ENCODE measurements at places on chromosomes 16 and 17.

DNA sequence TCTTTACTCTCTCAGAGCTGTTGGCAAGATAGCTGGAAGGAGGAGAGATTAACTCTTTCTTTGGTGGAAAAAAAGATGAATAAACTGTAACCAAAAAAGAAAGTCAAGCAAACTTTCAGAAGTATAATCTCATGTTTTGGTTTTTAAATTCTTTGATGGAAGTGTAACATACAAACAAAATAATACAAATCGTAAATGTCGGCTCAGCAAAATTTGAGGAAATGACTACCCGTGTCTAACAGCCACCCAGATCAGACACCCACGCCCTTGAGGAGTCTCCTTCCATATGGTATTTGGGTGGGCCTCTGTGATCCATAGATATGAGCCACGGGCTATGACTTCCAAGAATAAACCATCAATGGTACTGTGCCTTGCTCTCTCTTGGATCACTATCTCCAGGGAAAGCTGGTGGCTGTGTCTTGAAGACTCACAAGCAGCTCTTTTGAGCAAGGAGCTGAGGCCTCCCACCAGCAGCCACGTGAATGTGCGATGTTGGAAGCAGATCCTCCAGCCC lies 9.6 kb upstream of the CD300C start:
- DNase-seq, result no peak

DNA sequence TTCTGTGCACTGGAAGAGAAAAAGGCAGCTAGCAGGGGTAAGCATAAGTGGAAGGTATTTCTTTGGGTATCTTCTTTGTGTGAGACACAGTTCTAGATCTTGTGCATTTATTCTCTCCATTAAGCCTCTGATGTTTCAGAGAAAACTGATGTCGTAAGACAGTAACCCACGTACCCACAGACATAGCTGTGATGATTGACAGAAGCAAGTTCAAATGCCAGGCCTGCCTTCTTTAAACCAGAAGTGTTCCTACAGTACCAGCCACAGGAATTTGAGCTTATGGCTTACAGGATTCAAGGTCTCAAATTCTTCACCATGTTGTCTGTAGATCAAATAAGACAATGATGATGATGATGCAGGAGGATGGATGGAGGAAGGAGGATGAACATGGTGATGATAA lies 161.4 kb upstream of the KCNJ16 start:
- peak; percentile 21 for DNase-seq

DNA sequence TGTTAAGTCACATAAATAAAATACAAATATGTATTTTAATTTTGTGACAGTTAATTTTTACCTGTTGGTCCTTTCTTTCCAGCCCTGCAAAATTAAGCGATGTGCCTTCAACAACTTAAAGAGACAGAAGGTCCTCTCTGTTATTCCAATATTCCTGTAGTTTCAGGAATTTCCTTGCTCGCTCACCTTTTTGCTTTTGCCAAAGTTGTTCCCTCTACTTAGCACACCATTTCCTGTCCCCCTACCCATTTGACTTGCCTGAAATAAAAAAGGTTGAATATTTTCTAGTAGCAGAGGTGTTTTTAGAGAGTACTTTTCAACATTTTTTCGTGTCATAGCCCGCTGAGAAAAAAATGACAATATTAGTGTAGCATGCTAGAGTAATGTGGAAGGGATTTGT lies 556 bp upstream of the MYH2 start:
- DNase-seq, result no peak

DNA sequence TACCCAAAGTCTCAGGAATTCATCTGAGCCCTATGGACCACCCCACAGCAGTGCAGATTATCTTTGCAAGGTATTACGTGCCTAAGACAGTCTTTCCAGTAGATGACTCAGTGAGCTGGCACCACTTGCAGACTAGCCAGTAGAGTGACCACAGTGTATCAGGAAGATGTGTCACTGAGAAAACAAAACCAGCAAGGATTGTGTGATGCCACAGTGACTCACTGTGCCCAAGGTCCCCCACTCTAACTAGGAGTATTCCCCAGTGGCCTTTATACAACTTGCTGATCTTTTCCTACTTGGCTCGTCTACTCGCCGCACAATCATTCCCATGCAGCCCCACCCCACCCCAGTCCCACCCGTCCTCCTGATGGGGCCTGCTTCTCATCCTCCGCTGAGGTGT lies 26.8 kb upstream of the PRKCA start:
- peak; percentile 89 for DNase-seq

GRCh38 chr16:87117936-87118335 lies 199.3 kb downstream of the C16orf95 start:
- no peak for DNase-seq

GRCh38 chr16:74726716-74727115 lies 26.1 kb upstream of the MLKL start:
- no peak for DNase-seq

DNA sequence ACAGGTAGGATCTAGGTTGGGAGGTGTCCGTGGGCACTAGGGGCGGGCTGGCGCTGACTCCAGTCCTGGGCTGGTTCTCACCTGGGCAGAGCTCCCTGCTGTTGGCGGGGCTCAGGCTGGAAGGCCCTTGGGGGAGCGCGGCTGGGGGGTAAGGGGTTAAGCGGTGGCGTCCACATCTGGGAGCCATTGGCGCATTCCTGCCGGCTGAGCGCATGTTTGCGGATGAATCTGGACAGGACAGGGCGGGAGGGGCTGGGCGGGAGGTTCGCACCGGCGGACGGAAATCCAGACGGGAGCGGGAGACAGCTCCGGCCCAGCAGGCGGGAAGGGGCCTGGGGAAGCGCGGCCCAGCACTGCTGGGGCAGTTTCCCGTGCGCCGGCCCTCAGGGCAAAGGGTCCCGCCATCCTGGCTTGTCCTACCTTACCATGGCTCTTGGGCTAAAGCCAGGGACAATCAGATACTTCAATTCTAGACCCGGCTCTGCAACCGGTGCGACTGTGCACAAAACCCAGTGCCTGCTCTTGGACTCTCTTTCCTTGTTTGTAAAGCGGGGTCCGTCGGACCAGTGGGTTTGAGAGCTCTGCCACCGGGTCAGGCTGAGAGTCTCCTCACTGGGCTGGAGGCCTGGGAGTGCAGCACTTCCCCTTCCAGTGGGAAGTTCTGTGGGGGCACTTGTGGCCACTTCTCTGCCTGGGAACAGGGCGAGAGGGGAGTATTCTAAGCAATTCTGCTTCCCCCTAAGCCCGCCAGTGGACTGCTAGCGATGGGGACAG lies 7.8 kb downstream of the RARA start:
- DNase-seq, result peak; percentile 82

DNA sequence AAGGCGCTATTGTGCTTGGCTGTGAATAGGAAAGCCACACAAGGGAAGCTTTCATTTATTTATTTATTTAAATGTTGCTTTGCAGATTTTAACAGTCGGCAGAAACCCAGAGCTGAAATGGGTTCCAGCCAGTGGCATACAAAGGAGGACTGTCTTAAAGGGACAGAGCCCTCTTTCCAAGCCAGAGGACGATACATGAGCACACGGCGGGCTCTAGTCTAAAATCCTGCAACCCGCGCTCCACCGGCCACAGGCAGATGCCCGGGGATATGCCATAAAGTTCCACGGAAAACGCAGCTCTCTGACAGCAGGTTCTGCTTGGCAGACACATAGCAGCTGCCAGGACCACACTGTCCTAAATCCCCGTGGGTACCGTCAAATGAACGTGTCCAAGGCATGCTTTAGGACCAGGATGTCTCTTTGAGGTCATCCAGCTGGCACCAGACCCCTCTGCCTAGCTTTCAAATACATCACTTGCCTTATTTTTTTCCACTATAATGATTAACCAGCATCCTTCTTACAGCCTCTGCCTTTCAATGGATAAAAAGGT lies 64.6 kb downstream of the CYTH1 start:
- peak; percentile 32 for DNase-seq

GRCh38 chr16:3591991-3592390 lies 14.8 kb upstream of the NLRC3 start:
- no peak for DNase-seq

- no peak for DNase-seq
Measured at GRCh38 chr16:17011712-17012111, 459.0 kb downstream of the XYLT1 start.

- DNase-seq, result no peak
Measured at GRCh38 chr16:69077251-69077650, 28.2 kb upstream of the HAS3 start.

GRCh38 chr17:74424657-74425056 lies 7.2 kb upstream of the GPRC5C start:
- DNase-seq, result no peak

GRCh38 chr17:81852237-81852636 lies 8.1 kb downstream of the P4HB start:
- no peak for DNase-seq

- peak; percentile 1 for DNase-seq
Measured at GRCh38 chr17:33651686-33652085, 358.6 kb upstream of the ASIC2 start.

DNA sequence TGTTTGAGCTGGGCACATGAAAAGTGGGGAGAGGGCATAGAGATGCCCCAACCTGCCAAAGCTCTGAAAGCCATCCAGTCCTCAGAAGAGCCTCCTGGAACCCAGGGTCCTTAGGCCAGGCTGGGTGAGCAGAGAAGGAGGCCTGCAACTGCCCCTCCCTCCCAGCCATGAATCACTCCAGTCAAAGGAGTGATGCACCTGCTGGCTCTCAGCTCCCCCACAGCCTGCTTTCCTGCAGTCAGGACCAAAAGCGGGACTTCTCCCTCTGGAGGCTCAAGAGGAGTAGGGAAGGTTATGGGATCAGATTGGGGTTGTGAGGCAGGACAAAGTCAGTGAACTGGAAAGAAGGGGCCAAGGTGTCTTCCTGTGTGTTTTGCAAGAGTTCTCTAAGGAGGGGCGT lies 145.6 kb downstream of the TMEM132E start:
- no peak for DNase-seq

- DNase-seq, result peak; percentile 24
Measured at GRCh38 chr17:301681-302299, 50.8 kb downstream of the RPH3AL start.

DNA sequence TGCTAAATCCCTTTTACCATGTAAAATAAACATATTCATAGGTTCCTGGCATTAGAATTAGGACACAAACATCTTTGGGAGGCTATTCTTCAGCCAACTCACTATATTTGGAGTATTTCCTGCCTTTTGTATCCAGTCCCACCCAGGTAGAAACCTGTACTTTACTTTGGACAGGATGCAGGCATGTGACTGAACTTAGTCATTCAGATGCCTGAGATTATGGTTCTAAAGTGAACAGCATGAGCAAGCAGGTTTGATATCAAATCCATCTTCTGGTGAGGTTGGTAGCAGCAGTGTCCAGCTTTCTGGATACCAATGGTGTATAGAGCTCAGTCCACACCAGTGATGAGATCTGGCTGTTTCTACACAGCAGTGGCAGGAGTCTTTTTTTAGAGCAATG lies 20.2 kb downstream of the CA10 start:
- no peak for DNase-seq

- no peak for DNase-seq
Measured at GRCh38 chr17:78793968-78794367, 11.9 kb upstream of the CYTH1 start.

GRCh38 chr17:80409626-80410025 lies 5.3 kb upstream of the ENDOV start:
- DNase-seq, result no peak

- no peak for DNase-seq
Measured at GRCh38 chr16:24232936-24233335, 23.2 kb upstream of the CACNG3 start.

DNA sequence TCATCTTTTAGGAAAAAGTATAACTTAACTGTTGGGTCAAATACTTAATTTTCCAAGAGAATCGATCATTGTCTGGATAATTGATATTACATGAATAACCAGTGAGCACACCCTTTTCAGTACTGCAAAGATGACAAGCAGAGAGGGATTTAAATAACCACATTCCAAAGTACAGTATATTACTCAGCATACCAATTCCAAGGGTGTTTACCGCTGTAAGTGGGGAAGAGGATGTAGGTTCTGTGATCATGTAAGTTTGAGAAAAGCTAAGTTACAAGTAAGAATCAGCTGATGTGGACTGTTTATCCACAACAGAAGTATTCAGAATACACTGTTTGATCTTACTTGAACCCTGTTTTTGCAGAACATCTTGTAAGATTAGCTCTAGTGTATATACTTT lies 6.1 kb downstream of the GDE1 start:
- no peak for DNase-seq

GRCh38 chr17:74016461-74016860 lies 187.0 kb upstream of the RPL38 start:
- no peak for DNase-seq

DNA sequence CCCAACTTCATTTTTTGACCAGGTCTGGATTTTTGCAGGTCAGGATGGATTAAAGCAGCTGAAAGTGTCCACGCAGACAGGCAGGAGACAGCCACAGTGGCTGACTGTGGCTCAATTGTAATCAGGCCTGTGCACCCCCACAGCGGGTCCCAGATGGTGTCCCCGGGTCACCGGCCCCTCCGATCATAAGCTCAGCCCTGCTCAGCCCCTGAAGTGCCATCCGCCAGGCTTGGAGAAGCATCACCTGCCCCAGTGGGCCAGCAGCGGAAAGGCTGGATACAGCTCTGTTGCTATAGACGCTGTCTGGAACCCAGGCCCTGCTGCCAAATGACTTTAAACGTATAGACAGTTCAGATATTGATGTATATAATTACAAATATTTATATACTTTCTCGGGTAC lies 60.6 kb downstream of the RPH3AL start:
- DNase-seq, result no peak

- DNase-seq, result no peak
Measured at GRCh38 chr16:87713451-87714229, 52.1 kb downstream of the KLHDC4 start.

DNA sequence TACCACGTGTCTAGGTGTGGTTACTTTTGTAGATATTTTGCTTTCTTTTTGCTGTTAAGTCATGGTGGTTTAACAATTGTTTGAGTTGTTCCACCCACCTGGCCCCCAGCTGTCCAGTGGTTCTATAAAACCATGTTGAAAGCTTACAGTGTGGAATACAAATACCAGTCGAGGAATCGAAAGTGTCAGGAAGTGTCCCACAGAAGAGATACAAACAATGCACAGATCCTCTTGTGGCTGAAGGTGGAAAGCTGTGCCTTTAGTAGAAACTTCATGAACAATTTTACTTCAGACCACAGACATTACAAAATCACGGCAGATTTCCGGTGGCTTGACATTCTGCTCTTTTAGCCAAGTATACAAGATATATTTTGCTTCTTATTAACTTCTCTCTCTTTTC lies 782.4 kb upstream of the SOX9 start:
- peak; percentile 68 for DNase-seq

DNA sequence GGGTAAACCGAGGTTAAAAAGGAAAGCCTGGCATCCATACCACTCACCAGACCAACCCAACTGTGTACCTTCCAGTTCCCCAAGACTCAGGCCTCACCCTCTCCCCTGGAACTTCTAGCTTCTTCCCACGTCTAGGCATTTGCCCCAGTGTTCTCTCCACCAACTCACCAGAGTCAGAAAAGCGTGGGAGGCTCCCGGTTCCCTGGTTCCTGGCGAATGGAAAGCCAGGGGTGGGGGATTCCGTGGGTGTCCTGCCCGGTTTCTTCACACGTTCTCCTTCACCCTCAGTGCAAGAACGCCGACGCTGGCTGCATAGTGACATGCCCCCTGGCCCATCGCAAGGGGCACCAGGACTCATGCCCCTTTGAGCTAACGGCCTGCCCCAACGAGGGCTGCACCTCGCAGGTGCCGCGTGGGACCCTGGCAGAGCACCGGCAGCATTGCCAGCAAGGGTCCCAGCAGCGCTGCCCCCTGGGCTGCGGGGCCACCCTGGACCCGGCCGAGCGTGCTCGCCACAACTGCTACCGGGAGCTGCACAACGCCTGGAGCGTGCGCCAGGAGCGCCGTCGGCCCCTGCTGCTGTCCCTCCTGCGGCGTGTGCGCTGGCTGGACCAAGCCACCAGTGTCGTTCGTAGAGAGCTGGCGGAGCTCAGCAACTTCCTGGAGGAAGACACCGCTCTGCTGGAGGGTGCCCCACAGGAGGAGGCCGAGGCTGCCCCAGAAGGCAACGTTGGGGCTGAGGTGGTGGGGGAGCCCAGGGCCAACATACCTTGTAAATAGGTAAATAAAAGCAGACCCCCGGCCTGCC lies 1.7 kb downstream of the RNF151 start:
- no peak for DNase-seq
